NCI-H1417 (cell line): ENCODE measurements at places on chromosomes 13 and 19.

- no peak for DNase-seq
These were observed 6.1 kb upstream of the ECH1 start for GRCh38 chr19:38837656-38838121.

- no peak for DNase-seq
These were observed 4.9 kb upstream of the KLK15 start for GRCh38 chr19:50838239-50838638.

DNA sequence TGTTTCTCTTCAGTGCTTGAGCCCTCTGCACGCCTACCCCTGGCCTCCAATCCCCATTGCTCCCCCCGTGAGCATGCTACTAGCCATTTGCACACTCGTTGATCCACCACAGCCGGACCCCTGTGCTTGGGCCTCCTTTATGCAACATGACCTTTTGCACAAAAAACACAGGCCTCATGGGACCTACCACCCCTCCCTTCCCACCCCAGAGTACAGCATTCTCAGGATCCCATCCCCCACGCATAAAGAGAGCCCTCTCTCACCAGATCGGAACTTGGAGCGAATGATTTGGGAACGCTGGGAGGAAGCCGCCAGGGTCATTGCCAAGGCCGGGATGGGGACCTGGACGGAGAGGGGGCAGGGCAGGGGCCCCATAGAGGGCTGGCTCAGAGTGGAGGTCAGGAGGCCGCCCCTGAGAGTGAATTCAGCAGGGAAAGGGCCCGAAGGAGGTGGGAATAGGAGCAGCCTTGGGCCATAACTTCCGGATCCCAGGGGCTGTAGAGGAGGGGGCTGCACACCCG is 754 bp downstream of the MAMSTR start:
- no peak for DNase-seq

GRCh38 chr13:26758496-26759157 is 2.0 kb downstream of the GPR12 start:
- no peak for DNase-seq

DNA sequence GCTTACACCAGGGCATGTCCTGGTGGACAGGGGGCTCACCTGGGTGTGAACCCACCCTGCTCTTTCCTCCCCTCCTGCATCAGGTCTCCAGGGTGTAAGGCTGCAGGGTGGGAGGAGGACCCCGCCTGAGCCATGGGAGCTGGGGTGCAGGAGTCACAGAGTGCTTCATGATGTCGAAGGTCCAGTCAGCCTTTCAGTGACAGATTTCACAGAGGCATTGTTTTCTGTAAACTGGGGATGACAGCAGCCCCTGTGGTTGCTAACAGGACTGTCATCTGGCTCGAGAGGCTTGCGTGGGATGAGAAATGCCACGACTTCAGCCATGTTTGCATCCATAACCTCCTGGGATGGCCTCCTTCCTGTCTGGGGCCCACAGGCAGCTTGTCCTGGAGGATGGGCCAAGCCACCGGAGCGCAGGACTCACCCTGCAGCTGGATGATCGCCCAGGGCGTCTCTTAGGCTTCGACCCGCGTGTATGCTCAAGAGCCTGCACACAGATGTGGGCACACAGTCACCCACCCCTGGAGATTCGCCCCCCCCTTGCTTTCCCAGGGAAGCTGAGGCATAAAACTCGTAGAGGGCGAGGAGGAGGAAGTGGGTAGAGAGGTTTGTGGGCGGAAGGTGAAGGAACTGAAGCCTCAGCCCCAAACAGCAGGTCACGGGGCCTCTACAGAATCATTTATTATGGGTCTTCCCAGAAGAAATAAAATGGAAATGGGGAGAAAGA is 4.9 kb downstream of the NANOS3 start:
- no peak for DNase-seq

- DNase-seq: no peak
These were observed 13.0 kb downstream of the CCNA1 start for GRCh38 chr13:36445278-36445677.

- no peak for DNase-seq
These were observed 265.1 kb upstream of the DACH1 start for GRCh38 chr13:72132075-72132474.

- no peak for DNase-seq
These were observed 7.5 kb upstream of the SACS start for GRCh38 chr13:23440821-23441618.

DNA sequence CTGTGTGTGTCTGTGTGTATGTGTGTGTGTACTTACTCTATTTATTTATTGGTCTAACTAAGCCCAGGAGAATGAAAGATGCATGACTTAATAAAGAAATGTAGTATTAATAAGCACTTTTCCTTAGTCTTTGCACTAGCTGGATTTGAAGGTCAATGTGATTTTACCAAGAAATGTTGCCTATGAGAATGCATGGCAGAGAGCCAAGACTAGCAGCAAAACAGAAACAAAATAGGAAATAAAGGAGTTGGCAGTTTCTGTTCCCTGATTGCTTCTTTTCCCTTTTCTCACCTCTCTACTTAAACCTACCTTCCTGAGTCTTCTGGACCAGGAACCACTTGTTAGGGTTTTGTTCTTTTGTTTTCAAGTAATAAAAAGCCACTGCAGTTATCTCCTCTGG is 286.1 kb downstream of the KCTD12 start:
- DNase-seq: no peak

DNA sequence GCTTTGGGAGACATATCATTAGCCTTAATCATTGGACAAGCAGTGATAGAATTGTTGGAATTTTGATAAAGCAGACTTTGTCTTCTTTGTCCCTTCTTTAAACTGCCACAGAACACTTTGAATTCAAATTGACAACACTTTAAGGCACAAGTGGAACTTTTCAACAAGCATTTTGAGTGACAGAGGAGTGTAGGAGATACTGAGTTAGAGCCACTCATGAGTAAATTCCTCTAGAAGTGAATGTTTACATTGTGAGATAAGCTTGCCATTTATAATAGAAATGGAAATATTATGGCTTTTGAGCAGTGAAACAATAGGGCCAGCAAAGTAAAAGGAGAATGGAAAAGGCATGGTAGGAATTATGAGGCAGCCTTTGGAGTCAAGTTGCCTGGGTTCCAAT is 515.8 kb downstream of the SLITRK6 start:
- no peak for DNase-seq

DNA sequence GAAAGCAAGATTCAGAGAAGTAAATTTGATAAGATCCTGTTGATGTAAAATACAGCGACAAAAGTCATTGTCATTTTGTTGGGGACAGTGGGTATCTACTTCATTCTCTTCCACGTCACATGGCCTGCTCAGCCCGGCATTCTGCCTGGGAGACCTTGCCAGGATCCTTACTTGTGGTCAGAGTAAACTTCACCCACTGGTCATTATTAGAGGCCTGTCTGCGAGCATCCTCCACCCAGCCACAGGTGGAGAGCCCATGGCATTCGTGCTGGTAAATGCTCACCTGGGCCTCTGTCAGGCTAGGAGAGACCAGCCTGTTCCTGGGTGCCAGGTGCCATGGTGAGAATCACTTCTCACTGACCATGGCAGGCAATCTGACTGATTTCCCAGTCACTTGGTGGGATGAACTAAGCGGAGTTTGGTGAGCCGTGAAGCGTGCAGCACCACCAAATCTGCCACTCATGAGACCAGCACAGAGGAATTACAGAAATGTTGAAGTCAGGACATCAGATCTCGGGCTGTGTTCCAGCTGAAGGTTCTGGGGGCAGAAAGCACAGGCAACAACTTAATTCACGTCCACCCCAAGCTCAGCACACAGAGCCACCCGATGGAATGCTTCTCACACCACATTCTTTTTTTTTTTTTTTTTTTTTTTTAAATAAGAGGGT is 107.0 kb downstream of the SIPA1L3 start:
- no peak for DNase-seq

- DNase-seq: no peak
These were observed 38.3 kb downstream of the KPNA3 start for GRCh38 chr13:49754146-49754545.

DNA sequence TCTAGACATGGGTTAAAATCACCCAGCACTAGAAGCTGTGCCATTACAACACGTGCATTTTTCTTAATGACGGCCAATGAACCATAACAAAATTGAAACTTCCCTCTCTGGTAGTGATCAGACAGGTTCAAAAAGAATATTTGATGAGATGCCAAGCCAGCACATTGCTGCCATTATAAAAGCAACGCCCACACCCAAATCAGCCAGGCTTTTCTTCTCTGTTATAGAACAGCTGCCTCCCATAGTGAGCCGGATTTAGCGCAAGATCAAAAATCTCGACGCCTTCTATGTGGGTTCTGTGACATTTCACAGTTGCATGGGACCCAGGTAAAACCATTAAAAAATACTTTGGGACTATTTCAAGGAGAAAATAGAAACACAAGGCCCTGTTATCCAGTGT is 1158.0 kb downstream of the EFNB2 start:
- no peak for DNase-seq
